ENCODE measurements at places on chromosomes 7 and 10.

DNA sequence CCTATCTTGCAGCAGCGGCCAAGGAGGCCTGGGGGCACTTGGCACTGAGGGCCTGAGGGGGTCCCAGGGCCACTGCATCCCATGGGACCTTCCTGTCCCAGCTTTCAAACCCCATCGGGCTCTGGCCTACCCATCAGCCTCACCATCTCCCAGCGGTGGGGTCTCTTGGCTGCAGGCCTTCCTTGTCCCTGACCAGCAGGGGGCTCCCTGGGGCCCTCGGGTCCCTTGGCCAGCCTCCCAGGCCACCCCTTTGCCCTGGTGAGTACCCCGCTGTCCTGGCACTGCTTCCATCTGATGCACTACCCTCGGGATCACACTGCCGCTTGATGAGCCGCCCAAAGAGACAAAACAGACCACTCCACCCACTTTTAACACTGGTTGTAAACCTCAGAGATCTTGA is 43.5 kb downstream of the YKT6 start:
- DNase-seq, result no peak

DNA sequence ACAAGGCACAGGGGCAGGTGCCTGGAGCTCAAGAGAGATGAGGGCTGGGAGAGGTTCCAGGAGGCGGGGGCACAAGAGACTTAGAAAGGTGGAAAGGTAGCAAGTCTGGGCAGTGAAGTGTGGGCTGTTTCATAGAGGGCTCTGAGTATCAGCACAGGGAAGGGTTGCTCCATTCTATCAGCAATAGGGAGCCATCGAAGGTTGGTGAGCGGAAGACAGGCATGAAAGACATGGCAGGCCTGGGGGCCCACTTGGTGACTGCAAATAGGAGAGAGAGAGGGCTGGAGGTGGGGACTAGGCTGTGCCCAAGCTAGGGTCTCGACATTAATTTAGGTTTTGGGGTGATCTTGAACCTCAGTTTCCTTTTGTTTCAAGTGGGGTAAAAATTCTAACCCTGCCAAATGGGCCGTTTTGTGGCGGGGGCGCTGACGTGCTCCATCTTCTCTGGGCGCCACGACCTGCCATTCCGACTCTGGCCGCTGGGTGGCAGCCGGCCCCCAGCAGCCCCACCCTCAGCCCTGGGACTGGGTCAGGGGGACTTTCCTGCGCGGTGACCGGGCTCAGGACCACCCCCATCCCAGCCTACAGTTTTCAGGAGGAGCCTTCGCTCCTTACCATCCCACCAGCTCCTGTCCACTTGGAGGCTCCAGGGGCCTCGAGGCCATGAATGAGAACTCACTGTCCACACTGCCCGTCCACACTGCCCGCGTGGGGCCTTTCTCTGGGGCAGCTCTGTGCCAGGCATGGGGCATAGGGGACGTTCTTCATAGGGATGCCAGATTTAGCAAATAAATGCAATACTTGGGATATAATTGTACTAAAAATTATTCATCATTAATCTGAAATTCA is 37.2 kb upstream of the PCBD1 start:
- DNase-seq, result no peak

DNA sequence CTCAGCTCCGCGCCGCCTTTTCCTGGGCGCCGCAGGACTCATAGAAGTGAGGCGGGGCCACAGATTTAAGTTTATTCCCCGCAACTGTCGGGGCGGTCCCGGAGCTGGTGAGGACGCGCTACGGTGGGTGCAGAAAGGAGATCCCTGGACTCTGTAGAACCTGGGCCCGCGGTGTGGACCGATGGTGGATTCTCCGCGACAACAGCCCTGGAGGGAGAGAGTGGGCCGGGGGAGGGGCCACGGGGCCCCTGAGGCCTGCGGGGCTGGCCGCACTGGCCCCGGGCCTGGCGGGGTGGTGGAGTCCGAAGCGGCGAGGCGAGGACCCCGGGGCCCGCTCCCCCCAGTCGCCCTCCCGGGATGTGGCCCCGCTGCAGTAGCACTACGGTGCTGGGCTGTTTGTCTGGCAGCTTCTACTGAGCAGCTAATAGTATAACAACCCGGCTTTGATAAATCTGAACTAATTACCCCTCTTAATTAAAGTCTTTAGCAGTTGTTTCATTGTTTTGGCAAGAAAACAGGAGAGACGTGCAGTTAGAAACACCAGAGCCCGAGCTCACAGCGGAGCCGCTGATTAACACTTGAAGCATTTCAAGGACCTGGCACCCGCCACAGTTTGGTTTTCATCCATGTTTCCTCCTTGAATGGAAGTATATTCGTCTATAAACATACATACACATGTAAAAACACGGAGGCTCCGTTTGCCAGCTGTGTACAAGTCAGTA is 4.2 kb downstream of the FEZF1 start:
- DNase-seq, result no peak

DNA sequence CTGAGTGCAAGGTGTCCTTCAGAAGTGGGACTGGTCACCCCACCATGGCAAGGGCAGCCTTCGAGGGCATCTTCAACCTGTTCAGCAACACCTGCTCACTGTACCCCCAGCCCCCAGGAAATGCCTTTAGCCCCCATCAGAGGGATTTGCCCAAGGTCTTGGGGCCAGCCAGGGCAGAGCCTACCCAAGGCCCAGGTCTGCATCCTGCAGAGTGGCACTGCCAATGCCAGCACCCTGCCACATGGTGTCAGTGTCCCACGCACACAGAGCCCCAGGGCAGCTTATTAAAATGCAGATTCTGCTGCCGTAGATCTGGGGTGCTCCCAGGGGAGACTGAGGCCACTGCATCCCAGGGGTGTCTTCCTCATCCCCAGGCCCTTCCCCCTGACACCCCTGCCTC is 106.2 kb upstream of the KCTD7 start:
- DNase-seq, result no peak

GRCh38 chr10:34153663-34154382 is 661.3 kb downstream of the PARD3 start:
- no peak for DNase-seq

Data from left renal pelvis (tissue), 4 donors.